ENCODE measurements at places on chromosomes 6 and 20.

DNA sequence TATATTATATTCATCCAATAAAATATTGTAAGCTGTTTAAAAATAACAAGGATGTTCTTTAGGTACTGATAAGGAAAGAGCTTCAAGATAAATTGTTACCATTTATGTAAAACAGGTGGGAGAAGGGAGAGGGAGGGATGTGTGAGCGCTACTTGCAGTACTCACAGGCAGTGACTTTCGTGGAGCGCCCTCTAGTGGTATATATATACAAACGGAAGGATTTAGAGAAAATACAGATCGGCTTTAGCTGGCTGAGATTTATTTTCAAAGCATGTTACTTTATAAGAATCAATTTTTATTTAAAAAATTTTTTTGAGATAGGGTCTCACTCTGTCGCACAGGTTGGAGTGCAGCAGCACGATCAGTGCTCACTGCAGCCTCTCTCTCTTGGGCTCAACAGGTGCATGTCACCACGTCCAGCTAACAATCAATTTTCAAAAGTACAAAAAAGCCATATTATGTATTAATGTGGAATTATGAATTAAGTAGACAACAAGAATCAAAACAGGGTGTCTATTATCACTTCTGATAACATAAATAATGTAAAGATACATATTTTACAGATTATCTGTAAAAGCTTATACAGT, 3.3 kb upstream of the MOG start:
- H3K36me3 ChIP-seq: no peaks in the 10 kb centered on the region
- no peak for DNase-seq
- H3K4me3 ChIP-seq: no peak overlapping the region

- H3K36me3 ChIP-seq: no peaks in the 10 kb centered on the region
- peaks cover 50% of the 10 kb centered on the region for H3K27me3 ChIP-seq
- no peak for DNase-seq
- peaks cover 5% of the 10 kb centered on the region for H3K4me1 ChIP-seq
- H3K4me3 ChIP-seq: no peak overlapping the region
Observed at GRCh38 chr6:148445116-148445515, 102.5 kb downstream of the SASH1 start.

GRCh38 chr6:56550301-56550700, 92.4 kb downstream of the DST start:
- peaks cover 2% of the 10 kb centered on the region for H3K4me1 ChIP-seq
- no peak overlapping the region for H3K4me3 ChIP-seq
- H3K27me3 ChIP-seq: no peaks in the 10 kb centered on the region
- no peaks in the 10 kb centered on the region for H3K36me3 ChIP-seq

- no peak overlapping the region for H3K4me3 ChIP-seq
- no peaks in the 10 kb centered on the region for H3K27me3 ChIP-seq
- H3K36me3 ChIP-seq: no peaks in the 10 kb centered on the region
Observed at GRCh38 chr6:164378330-164378729, 931.1 kb downstream of the C6orf118 start.

GRCh38 chr6:44068607-44069296, 58.5 kb downstream of the MRPL14 start:
- H3K4me3 ChIP-seq: no peak overlapping the region
- peaks cover 11% of the 10 kb centered on the region for H3K27me3 ChIP-seq
- peaks cover 15% of the 10 kb centered on the region for H3K4me1 ChIP-seq
- no peak for DNase-seq
- no peak overlapping the region for H3K27ac ChIP-seq
- H3K36me3 ChIP-seq: no peaks in the 10 kb centered on the region

DNA sequence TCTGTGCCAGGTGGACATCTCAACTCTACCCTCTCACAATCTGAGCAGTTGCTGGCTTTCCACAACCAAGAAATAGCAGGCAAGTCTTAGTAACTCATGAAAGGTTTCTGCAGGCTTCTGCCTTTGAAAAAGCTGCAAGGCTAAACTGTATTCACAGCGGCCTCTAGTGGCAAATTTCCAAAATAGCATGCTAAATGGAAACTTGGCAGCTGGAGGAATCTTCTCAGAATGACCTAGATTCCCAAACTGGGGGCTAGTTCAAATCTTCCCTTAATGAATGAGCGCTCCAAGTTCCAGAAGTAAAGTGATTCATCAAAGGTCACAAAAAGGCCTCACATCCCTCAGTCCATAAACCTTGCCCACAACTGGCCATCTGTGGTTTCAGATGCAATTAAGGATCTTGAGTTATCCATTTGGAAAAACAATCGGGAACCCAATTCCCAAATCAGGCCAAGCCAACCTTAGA, 11.9 kb upstream of the CPNE5 start:
- peaks cover 8% of the 10 kb centered on the region for H3K4me1 ChIP-seq
- no peak overlapping the region for H3K27ac ChIP-seq
- H3K4me3 ChIP-seq: no peak overlapping the region
- peaks cover 8% of the 10 kb centered on the region for H3K27me3 ChIP-seq

DNA sequence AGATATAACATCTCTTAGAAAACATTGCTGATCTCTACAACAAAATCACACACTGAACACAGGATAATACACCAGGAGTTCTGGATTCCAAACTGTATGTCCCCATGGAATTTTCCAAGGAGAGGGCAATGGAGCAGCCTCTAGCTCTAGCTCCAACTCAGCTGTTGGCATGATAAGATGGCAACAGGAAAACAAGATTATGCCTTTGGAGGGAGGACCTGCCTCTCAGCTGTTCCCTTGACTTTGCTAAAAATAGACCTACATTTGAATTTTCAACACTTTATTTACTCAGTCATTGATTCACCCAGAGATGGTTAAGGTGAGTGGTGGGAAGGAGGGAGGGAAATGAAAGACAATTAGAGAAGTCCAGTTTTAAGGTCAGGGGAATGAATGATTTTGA, 246.7 kb downstream of the ALDH8A1 start:
- H3K4me3 ChIP-seq: no peak overlapping the region
- no peaks in the 10 kb centered on the region for H3K36me3 ChIP-seq
- peaks cover 15% of the 10 kb centered on the region for H3K27me3 ChIP-seq
- no peaks in the 10 kb centered on the region for H3K4me1 ChIP-seq

DNA sequence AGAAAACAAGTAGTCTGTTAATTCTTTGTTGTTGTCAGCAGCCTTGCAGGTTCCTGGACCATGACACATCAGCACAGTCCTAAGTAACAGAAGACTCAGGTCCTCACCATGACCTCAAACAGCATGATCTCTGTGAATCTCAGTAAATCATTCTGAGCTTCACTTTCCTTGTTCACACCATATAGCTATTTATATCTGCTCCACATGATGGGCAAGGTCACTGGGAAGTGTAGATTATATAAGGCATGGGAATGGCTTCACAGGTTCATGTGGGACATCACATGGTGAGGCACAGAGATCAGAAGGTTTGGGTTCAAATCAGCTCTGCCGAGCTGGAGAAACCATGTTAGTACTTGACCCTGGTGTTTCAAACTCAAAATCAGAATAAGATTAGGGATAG, 245.4 kb upstream of the SPTLC3 start:
- H3K4me3 ChIP-seq: no peak overlapping the region
- H3K27ac ChIP-seq: no peak overlapping the region
- H3K36me3 ChIP-seq: no peaks in the 10 kb centered on the region
- H3K4me1 ChIP-seq: no peaks in the 10 kb centered on the region

DNA sequence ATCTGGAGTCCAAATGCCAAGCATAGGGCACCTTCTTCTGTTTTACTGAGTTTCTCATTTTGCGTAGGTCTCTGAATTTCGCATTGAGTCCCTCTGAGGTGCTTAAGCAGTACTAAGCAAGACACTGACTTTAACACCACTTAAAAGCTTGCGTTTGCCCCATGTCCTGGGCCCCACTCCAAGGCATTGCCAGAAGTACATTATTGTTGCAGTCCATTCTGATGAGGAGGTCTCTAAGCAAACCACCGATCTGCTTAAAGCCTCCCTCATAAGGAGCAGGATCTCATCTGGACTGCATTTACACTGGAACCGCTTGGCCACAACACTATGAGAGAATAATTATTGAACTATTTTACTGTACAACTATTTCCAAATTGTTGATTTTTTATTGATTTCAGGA, 16.3 kb downstream of the BMP2 start:
- no peaks in the 10 kb centered on the region for H3K36me3 ChIP-seq
- DNase-seq: no peak
- H3K4me3 ChIP-seq: no peak overlapping the region
- no peak overlapping the region for H3K27ac ChIP-seq
- no peaks in the 10 kb centered on the region for H3K4me1 ChIP-seq

GRCh38 chr20:25270829-25271251, 23.0 kb downstream of the PYGB start:
- no peak for DNase-seq
- peaks cover 2% of the 10 kb centered on the region for H3K4me1 ChIP-seq
- no peak overlapping the region for H3K27ac ChIP-seq
- H3K27me3 ChIP-seq: no peaks in the 10 kb centered on the region

DNA sequence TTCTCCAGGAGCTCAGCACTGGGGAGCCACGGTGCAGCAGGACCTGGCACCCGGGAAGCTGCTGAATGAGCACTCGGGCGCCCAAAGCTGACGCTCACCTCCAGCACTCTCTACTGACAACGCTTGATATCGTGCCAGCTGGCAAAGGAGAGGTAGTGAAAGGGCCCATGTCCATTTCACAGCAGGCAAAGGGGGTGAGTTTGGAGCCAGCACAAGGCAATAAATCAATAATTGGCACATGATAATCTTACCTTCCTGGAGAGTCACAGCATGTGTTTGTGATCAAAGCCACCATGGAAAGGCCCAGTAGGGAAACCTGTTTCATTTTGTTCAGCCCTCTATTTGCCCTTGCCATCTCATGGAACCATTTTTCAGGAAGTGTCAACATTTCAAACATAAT, 23.3 kb upstream of the SMIM26 start:
- no peak overlapping the region for H3K4me3 ChIP-seq
- peaks cover 3% of the 10 kb centered on the region for H3K4me1 ChIP-seq
- H3K27ac ChIP-seq: no peak overlapping the region
- DNase-seq: no peak

- DNase-seq: peak; percentile 62
- peaks cover 15% of the 10 kb centered on the region for H3K27me3 ChIP-seq
- H3K4me1 ChIP-seq: peaks cover 14% of the 10 kb centered on the region
Observed at GRCh38 chr6:41546475-41546865, 289 bp downstream of the FOXP4 start.

DNA sequence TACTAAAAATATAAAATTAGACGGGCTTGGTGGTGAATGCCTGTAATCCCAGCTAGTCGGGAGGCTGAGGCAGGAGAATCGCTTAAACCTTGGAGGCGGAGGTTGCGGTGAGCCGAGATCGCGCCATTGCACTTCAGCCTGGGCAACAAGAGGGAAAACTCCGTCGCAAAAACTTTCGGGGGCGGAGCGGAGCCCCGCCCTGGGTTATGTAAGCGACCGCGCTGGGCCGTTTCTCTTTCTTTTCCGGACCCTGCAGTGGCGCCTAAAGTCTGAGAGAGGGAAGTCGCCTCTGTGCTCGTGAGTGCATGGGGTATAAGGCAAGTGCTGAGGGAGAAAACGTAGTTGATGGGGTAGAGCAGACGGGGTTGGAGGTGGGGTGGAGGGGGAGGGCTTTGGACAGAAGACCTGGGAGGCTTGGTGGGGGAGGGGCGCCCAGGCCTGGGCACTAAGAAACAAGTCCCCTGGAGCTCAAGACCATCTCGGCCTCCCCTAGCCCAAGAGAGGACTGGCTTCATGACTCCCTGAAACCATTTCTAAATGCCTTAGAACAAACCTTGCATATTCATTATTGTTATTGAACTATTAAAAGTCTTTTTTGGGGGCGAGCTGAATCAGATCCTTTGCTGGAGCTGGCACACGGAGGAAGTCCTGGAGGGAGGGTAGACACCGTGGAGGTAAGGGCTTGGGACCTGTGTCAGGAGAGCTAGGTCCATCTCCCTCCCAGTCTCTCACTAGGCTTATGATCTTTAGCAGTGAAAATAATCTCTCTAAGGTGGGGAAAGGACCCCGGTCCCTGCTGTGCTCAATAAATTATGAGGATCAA, 2.7 kb upstream of the MICA start:
- no peaks in the 10 kb centered on the region for H3K27me3 ChIP-seq
- peaks cover 47% of the 10 kb centered on the region for H3K4me1 ChIP-seq
- peaks cover 14% of the 10 kb centered on the region for H3K36me3 ChIP-seq
- H3K4me3 ChIP-seq: peak overlapping the region; percentile 84
- H3K27ac ChIP-seq: peak overlapping the region; percentile 94

DNA sequence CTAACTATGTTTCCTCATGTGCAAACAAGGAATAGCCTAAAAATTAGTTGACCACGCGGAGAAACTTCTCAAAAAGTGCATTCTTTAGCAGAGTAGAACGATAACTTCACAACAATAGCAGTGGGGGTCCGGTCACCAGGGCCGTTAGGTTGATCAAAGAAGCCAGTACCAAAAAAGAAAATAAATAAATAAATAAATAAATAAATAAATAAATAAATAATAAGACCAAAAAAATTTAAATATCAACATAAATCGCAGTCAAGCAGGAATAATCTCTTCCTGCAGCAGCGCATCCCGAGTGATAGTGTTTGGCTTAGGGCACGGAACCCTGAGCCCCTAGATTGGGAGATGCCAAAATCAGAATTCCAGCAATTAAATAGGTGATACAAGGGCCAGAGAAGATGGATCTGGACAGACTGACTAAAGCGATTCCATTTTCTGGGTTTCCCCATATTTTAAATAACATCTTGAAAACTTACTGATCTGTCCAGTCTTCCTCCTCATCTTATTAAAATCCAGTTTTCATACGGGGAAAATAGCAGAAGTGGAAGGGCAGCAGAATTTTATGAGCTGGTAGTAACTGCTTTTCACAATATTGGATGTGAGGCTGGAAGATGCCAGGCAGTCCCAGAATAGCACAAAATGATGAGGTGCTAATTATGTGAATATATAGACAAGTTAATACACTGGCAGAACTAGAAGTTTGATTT, 4.4 kb upstream of the OLIG3 start:
- no peak for DNase-seq
- H3K27me3 ChIP-seq: peaks cover 79% of the 10 kb centered on the region
- no peak overlapping the region for H3K27ac ChIP-seq
- peaks cover 41% of the 10 kb centered on the region for H3K4me1 ChIP-seq
- H3K36me3 ChIP-seq: no peaks in the 10 kb centered on the region
- H3K4me3 ChIP-seq: no peak overlapping the region

- DNase-seq: no peak
- H3K4me1 ChIP-seq: peaks cover 78% of the 10 kb centered on the region
- H3K27me3 ChIP-seq: no peaks in the 10 kb centered on the region
- peak overlapping the region; percentile 26 for H3K27ac ChIP-seq
- H3K36me3 ChIP-seq: peaks cover 28% of the 10 kb centered on the region
Observed at GRCh38 chr6:159985296-159985945, 16.5 kb downstream of the IGF2R start.

DNA sequence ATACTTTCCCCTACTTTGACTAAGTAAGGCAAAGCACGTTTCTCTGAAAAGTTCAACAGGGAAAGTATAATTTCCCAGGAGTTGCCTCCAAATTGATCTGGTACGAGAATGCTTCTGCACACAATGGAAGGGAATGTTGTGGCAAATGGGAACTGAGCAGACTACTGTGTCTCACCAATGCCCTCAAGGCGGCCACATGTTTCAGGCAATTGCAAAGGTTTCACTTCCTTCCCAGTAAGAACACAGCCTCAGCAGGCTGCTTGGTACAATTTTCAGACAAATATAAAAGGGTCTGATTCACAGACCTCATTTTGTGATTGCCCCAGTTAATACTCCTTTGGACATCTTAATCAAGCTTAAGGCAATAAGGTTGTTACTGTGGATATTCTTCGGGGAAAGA, 71.2 kb downstream of the KIAA0319 start:
- no peaks in the 10 kb centered on the region for H3K36me3 ChIP-seq
- no peak overlapping the region for H3K27ac ChIP-seq
- no peak for DNase-seq
- peaks cover 4% of the 10 kb centered on the region for H3K27me3 ChIP-seq
